ENCODE measurements at places on chromosomes 1 and 21. TPM values are rescaled to one million over a fixed set of nuclear protein-coding genes. Genes with fewer than 3 reads are reported as not detected.
A peak's percentile ranks its signal among the peaks of the same experiment; 100 is the strongest.

BMP8B gene
- total RNA-seq = not detected

CD101 gene
- total RNA-seq = 1.6 TPM

IGSF5 gene
- 0.64 TPM for total RNA-seq

FLG gene
- total RNA-seq = 2.8 TPM

CTNNBIP1 gene
- total RNA-seq = 53.7 TPM

- H3K4me3 ChIP-seq = no peak overlapping the region
- H3K4me1 ChIP-seq = no peaks in the 10 kb centered on the region
- no peaks in the 10 kb centered on the region for H3K36me3 ChIP-seq
- no peak overlapping the region for H3K27ac ChIP-seq
- H3K27me3 ChIP-seq = peaks cover 3% of the 10 kb centered on the region
Measured at GRCh38 chr1:175493321-175494010, 249.9 kb downstream of the TNR start.

- no peak for DNase-seq
- no peaks in the 10 kb centered on the region for H3K4me1 ChIP-seq
- no peak overlapping the region for H3K4me3 ChIP-seq
Measured at GRCh38 chr1:35659589-35659988, 18.3 kb upstream of the PSMB2 start.

DNA sequence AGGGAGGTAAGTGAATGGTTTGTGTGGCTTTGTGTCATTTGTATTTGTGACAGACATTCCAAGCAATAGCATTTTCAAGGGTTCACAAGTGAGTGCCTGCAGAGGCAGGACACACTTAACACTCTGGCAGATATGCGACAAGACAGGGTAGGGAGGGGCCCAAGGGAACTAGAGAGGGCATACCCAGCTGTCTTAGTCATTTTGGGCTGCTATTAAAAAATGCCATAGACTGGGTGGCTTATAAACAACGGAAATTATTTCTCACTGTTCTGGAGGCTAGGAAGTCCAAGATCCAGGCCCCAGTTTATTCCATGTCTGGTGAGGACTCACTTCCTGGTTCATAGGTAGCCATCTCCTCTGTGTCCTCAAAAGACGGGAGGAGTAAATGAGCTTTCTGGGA lies 137.4 kb downstream of the FGGY start:
- peak; percentile 33 for DNase-seq
- no peaks in the 10 kb centered on the region for H3K27me3 ChIP-seq
- no peak overlapping the region for H3K27ac ChIP-seq
- no peaks in the 10 kb centered on the region for H3K36me3 ChIP-seq

DNA sequence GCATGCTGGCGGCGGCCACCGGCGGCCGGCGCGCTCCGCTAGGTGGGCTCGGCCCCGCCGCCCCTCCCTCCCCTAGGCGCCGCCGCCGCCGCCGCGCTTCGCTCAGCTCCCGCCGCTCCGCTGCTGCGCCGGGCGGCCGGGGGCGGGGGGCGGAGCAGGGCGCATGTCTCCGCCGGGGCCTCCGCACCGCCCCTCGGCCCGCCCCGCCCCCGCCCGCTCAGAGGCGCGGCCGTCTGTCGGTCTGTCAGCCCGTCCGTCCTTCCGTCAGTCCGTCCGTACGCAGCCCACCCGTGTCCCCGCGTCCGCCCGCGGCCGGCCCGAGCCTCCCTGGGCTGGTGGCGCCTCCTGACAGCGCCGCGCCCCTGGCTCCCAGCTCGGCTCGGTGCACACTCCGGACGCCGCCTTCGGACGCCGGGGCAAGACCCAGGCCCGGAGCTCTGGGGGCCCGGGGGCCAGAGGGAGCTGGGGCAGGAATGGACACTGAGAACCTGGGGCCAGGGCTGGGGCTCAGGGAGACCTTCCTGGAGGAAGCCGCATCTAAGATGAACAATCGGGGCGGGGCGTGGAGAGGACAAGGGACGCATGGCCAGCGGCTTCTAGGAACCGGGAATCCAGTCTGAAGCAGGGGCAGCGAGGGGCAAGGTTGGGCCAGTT lies at the start of gene GPR153:
GPR153 (minus strand) TSS at position 138 of the 654 bp plus-strand sequence. CDS start 6,193 bp downstream, outside the sequence.
- H3K4me1 ChIP-seq = peaks cover 7% of the 10 kb centered on the region

DNA sequence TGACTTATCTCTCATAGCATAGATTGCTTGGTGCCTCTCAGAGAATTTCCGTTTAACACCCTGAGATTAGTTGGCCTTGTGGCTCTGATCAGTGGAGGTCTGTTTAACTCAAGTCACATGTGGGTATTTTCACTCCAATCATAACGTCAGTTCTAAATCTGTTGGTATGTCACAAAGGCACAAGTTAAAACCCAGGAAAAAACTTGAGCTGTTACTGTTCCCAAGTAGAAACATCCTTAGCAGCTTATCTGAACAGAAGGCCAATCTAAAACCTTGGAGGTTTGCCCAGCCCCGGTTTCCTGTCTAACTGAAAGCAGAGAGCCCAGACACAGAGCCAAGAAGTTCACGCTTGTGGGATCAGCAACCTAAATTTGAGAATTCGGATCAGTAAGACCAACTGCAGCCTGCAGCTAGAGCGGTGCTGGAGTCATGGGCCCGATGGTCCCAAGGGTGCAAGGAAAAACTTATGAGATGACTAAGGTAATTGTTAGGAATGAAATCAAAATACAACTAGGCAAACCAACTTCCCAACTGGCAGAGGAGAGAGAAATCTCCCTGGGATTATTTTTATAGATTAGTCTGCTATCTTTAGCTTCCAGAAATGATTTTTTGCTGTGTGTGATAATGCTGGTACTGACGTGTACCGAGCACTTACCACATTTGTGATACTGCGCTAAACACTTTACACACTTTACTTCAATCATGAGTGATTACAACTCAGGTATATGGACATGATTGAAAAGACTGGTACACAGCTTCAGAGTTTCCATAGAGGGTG lies 90.2 kb upstream of the C1orf21 start:
- no peaks in the 10 kb centered on the region for H3K27me3 ChIP-seq
- no peaks in the 10 kb centered on the region for H3K36me3 ChIP-seq
- H3K27ac ChIP-seq = peak overlapping the region; percentile 40
- H3K4me3 ChIP-seq = no peak overlapping the region

- H3K4me3 ChIP-seq = peak overlapping the region; percentile 62
- peak; percentile 73 for DNase-seq
- H3K4me1 ChIP-seq = peaks cover 40% of the 10 kb centered on the region
- H3K27ac ChIP-seq = peak overlapping the region; percentile 86
- H3K27me3 ChIP-seq = no peaks in the 10 kb centered on the region
Measured at GRCh38 chr1:1021010-1021919, 1.3 kb downstream of the AGRN start.

GRCh38 chr1:234565132-234565531 lies 44.8 kb downstream of the IRF2BP2 start:
- no peaks in the 10 kb centered on the region for H3K27me3 ChIP-seq
- no peak for DNase-seq
- peak overlapping the region; percentile 77 for H3K27ac ChIP-seq
- H3K4me1 ChIP-seq = peaks cover 21% of the 10 kb centered on the region

GRCh38 chr1:37147392-37147831 lies 113.1 kb upstream of the GRIK3 start:
- H3K27ac ChIP-seq = no peak overlapping the region
- H3K27me3 ChIP-seq = no peaks in the 10 kb centered on the region
- no peaks in the 10 kb centered on the region for H3K4me1 ChIP-seq
- no peak overlapping the region for H3K4me3 ChIP-seq
- no peaks in the 10 kb centered on the region for H3K36me3 ChIP-seq

- H3K4me3 ChIP-seq = no peak overlapping the region
- no peaks in the 10 kb centered on the region for H3K27me3 ChIP-seq
- no peaks in the 10 kb centered on the region for H3K36me3 ChIP-seq
- no peak for DNase-seq
- peaks cover 32% of the 10 kb centered on the region for H3K4me1 ChIP-seq
Measured at GRCh38 chr1:6515771-6516170, 24.3 kb upstream of the PLEKHG5 start.

DNA sequence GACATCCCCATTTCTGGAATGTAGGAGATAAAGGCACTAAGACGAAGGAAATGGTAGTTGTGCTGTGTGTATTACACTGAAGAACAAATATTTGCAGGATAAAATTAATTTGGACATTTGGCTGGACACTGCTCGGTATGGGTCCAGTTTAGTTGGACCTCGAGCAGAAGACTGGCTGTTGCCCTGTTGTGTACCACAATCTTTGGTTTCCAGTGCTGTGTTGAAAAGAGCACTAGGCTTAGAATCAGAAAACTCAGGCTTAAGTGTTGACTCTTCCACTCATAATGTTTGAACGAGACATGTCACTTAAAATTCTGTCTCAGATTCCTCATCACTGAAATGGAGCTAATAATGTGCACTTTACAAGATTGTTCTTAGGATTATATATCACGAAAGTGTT lies 1.2 kb upstream of the ARPC5 start:
- peaks cover 6% of the 10 kb centered on the region for H3K36me3 ChIP-seq
- no peak overlapping the region for H3K27ac ChIP-seq
- no peak for DNase-seq
- H3K4me1 ChIP-seq = peaks cover 14% of the 10 kb centered on the region
- H3K4me3 ChIP-seq = peak overlapping the region; percentile 90
- H3K27me3 ChIP-seq = no peaks in the 10 kb centered on the region

DNA sequence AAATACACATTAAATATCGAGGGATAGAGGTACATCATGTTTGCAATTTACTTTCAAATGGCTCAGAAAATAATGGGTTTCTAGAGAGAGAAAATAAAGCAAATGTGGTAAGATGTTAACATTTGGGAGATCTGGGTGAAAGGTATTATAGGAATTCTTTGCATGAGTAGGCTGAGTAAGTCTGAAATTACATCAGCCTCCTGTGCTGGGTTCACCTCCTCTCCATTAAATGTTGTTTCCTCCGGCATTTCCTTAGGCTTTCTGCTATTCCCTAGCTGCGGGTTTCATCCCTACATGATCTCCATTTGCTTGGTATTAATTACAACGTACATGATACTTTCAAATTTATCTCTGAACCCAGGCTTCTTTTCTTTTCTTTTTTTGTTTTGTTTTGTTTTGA lies 31.6 kb downstream of the ZMYND12 start:
- no peaks in the 10 kb centered on the region for H3K36me3 ChIP-seq
- no peak overlapping the region for H3K4me3 ChIP-seq
- H3K4me1 ChIP-seq = peaks cover 12% of the 10 kb centered on the region
- peaks cover 16% of the 10 kb centered on the region for H3K27me3 ChIP-seq
- H3K27ac ChIP-seq = no peak overlapping the region
- peak; percentile 20 for DNase-seq

DNA sequence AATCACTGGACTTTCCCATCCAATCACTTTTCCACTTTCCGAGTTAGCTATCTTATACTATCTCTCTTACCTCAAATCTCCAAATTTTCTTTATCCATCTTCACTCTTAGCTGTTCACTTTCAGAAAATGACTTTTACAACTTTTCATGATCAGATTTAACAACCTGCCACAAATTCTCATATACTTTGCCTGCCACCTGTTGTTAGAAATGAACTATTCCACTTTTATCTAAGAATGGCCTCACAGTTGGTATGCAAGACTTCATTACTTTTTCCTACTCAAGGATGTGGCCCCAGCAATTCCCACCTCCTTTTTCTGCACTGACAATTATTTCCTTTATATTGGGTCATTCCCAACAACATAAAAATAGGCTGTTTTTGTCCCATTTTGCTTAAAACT lies 93.6 kb upstream of the DEPDC1 start:
- no peak overlapping the region for H3K4me3 ChIP-seq
- H3K36me3 ChIP-seq = no peaks in the 10 kb centered on the region
- H3K27me3 ChIP-seq = no peaks in the 10 kb centered on the region
- no peak overlapping the region for H3K27ac ChIP-seq
- no peaks in the 10 kb centered on the region for H3K4me1 ChIP-seq

DNA sequence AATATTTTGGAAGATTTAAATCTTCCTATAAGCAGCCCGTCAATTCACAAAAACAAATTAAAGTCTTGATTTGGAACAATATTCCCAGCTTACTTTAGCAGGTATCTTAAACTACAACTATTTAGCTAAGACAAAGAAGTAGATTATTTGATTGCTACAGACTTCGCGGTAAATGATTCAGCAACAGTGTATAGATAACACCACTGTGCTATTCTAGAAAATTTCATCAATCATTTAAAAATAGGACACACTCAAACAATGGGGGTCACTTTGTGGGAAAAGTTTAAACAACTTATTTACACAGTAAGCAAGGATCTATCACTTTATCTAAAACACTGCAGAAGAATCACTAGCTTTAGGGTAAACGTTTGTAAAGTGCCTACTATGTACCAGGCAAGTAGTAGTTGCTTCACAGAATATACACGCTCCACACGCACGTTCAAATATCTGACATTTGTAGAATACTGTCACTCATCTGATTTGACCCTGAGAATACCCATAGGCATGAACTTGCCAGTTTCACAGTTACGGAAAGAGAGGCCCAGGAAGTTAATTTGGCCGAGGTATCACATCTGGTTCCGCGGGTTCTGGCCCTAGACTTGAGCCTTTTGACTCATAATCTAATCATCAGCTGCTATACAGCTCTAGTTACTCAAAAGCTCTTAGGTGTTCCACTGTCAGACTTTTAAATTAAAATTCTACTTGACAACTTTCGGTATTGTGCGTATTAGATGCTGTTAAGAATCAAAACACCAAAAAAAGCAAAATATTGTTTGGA lies 876 bp downstream of the DENND2C start:
- peaks cover 9% of the 10 kb centered on the region for H3K4me1 ChIP-seq
- peak; percentile 48 for DNase-seq
- peak overlapping the region; percentile 89 for H3K4me3 ChIP-seq
- peak overlapping the region; percentile 59 for H3K27ac ChIP-seq
- H3K36me3 ChIP-seq = no peaks in the 10 kb centered on the region

- H3K4me1 ChIP-seq = peaks cover 36% of the 10 kb centered on the region
- peak overlapping the region; percentile 74 for H3K4me3 ChIP-seq
- no peaks in the 10 kb centered on the region for H3K27me3 ChIP-seq
- H3K27ac ChIP-seq = peak overlapping the region; percentile 45
- no peaks in the 10 kb centered on the region for H3K36me3 ChIP-seq
Measured at GRCh38 chr1:12615865-12616708, 1.9 kb downstream of the DHRS3 start.

DNA sequence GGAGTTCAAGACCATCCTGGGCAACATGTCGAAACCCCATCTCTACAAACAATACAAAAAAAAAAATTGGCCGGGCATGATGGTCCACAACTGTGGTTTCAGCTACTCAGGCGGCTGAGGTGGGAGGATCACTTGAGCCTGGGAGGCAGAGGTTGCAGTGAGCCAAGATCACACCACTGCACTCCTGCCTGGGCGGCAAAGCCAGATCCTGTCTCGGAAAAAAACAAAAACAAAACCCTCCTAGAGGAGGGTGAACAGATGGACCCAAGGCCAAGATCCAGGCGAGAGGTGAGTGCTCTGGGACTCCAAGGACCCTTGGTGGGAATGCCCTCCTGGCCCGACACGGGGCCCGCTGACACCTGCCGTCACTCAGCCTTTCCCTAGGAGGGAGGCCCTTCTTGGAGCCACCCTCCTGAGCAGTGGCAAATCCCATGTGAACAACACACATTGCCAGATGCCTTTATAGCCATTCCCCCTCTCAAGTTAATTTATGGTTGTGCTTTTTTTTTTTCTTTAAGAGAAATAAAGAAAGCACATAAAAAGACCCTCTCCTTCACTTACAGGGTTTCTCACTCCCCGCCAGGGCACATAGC lies 380 bp downstream of the TFF2 start:
- H3K27me3 ChIP-seq = no peaks in the 10 kb centered on the region
- no peak overlapping the region for H3K27ac ChIP-seq
- no peak for DNase-seq
- H3K36me3 ChIP-seq = no peaks in the 10 kb centered on the region
- H3K4me1 ChIP-seq = no peaks in the 10 kb centered on the region
